ENCODE measurements at places on chromosomes 11 and 22. TPM values are rescaled to one million over a fixed set of nuclear protein-coding genes. Genes with fewer than 3 reads are reported as not detected.

CARD16 gene
- polyA plus RNA-seq, result 1.9 TPM

GRCh38 chr11:95661162-95661561 lies 128.4 kb downstream of the FAM76B start:
- DNase-seq, result no peak

DNA sequence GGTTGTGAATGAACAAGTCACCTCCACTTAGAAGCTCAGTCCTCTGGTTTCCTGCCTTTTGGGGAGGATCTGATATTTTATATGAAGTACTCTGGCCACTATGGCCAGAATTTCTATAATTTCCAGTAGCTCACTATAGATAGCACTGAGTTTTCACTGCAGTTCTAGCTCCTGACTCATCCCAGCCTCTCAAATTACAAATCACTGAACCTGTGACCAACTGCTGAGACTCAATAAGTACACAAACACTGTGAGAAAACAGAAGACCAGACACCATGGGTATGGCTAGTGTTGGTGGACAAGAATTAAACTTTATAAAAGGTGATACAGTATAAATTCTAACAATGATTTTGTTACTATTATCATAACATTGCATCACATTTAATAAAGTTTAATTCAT lies 47.1 kb upstream of the UCP3 start:
- DNase-seq, result no peak

GRCh38 chr11:19864141-19865140 lies 151.8 kb downstream of the NAV2 start:
- no peak for DNase-seq

GRCh38 chr11:45341372-45341771 lies 55.2 kb upstream of the SYT13 start:
- DNase-seq, result no peak

DNA sequence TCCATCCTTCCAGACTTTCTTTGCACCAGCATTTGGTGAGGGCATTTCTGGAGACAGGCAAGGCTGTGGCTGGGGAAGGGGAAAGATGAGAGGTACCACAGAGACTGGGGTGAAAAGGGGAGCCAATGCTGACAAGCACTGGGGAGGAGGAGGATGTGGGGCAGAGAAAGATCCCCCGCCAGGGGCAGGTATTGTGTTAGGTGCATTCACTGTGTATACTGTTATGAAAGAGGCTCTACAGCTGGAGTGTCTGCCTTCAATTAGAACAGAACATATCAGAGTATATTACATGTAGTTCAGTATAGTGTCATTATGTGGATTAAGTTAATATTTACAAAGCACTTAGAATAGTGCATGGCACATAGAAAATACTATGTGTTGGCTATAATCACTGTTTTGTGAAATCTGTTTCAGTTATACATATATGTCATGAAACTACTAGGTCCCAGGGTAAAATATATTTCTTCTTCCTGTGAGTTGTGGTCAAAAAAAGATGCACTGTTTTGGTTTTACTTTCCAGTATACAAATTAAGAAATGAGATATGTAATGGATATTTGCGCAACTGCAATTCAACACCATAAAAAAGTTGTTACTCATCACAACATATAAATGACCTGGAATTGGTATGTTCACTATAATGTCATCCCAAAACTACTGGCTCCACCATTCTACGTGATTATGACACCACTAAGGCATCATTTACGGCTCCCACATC lies 8.4 kb downstream of the MSANTD2 start:
- no peak for DNase-seq

DNA sequence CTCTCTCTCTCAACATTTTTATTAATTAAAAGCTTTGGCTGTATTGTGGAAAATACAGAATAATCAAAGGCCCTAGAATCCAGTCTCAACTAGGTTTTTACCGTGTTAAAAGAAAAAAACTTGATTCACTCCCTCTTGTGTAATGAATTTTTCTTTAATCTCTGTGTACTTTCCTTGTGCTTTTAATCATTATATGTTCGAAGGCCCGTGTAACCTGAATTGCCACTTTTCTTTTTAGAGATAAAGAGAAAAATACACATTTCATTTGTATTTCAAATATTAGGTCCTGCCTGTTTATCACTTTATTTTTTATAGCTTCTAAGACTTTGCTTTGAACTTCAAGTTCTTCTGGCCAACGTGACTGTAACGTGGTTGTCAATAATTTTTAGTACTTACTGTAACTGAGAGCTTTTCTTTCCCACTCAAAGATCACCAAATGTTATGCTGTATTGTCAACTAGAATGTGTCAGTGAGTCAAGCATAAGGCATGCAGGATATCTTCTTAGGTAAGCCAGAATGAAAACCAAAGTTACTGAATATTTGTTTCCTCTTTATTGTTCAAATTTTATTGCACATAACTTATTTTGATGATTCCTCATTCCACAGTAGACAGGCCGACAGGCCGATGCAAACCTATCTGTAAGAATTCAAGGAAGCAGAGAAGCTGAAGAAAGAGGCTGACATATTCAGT lies 23.3 kb upstream of the FAR1 start:
- DNase-seq, result no peak

- no peak for DNase-seq
Observed at GRCh38 chr22:49701380-49702067, 126.1 kb downstream of the BRD1 start.

DNA sequence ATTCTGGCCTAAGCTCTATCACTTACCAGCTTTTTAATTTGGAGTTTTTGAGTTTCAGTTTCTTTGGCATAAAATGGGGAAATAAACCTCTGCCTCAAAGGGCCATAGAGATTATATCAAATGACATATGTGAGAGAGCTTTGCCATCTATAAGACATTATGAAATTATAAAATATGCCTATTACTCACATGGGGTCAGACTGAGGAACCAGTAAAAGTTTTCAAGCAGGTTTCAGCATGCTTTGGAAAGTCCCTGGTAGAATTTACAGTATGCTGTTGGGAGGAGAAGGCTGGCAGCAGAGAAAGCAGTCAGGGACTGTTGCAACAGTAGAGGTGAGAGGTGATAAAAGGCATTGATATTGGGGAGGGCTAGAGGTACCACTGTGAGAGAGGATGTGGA lies 13.6 kb upstream of the MTNR1B start:
- DNase-seq, result no peak

- no peak for DNase-seq
Observed at GRCh38 chr11:9029422-9029821, 25.6 kb upstream of the NRIP3 start.

TMEM191C gene
- 0.79 TPM for polyA plus RNA-seq

DNA sequence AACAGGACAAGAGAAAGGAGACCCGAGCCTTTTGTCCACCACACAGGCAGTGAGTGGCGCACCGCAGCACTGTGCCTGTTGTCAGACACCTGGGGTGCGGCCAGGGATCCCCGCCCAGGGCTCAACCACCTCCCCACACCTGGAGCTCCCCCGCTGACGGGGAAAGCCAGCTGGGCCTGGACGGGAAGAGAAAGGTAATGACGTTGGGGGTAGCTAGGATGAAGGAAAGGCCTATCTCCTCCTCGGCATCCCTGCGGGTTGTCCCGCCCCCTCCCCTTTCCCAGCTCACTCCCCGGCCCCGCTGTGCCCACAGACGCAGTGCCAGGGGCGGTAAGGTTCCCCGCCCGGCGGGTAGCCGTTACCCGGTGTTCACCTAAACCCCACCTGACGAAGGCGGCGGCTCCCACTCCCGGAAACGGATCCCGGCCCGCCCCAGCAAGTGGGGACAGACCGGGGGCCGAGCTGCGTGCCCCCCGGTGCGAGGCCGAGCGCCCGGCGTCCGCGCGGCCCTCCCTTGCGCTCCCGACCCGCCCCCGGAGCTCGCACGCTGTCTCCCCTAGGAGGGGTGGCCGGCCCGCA lies 495 bp downstream of the HYOU1 start:
- DNase-seq, result no peak

Measured in right renal cortex interstitium (tissue), 3 donors.